M059J (cell line): ENCODE measurements at places on chromosomes 6 and 20. TPM values are rescaled to one million over a fixed set of nuclear protein-coding genes. Genes with fewer than 3 reads are reported as not detected.

Gene C6orf132
- total RNA-seq: 0.30 and 2.2 TPM in 2 replicates

Gene ENPP3
- total RNA-seq: 0.02 and 0.54 TPM in 2 replicates

Gene GNMT
- total RNA-seq: 0.54 TPM in 1 of 2 replicates, not detected in the other

Gene FBXL4
- total RNA-seq: 8.8 and 9.6 TPM in 2 replicates

Gene AHCY
- 123 and 125 TPM in 2 replicates for total RNA-seq

Gene NMBR
- total RNA-seq: 0.30 TPM in 1 of 2 replicates, not detected in the other

Gene GPX5
- total RNA-seq: not detected in 2 replicates

Gene CGA
- 22.8 and 26.6 TPM in 2 replicates for total RNA-seq

Gene GSTA2
- total RNA-seq: 0.12 TPM in 1 of 2 replicates, not detected in the other

Gene CEP162
- 8.2 and 11.8 TPM in 2 replicates for total RNA-seq

Gene TP53TG5
- not detected in 2 replicates for total RNA-seq

Gene PGC
- not detected in 2 replicates for total RNA-seq

Gene ITPA
- total RNA-seq: 56.5 and 80.9 TPM in 2 replicates

Gene UNC5CL
- 0.02 and 0.20 TPM in 2 replicates for total RNA-seq

Gene KCNQ5
- 3.2 and 4.8 TPM in 2 replicates for total RNA-seq

Gene RAD21L1
- total RNA-seq: 0.39 TPM in 1 of 2 replicates, not detected in the other

Gene KIF6
- 0.49 and 2.7 TPM in 2 replicates for total RNA-seq

Gene ID4
- total RNA-seq: 5.2 and 8.5 TPM in 2 replicates

Gene TPX2
- 204 and 319 TPM in 2 replicates for total RNA-seq

Gene PROKR2
- total RNA-seq: not detected in 2 replicates

Gene VWA7
- 0.94 and 1.8 TPM in 2 replicates for total RNA-seq

Gene PHACTR1
- total RNA-seq: 1.2 and 3.5 TPM in 2 replicates

Gene LST1
- not detected in 2 replicates for total RNA-seq

Gene POU5F1
- 0.39 TPM in 1 of 2 replicates, not detected in the other for total RNA-seq

Gene MUCL3
- total RNA-seq: not detected in 2 replicates

Gene C6orf15
- not detected in 2 replicates for total RNA-seq

Gene BCAS1
- total RNA-seq: 0.07 TPM in 1 of 2 replicates, not detected in the other

Gene IP6K3
- 0.15 TPM in 1 of 2 replicates, not detected in the other for total RNA-seq

Gene HRH3
- total RNA-seq: not detected in 2 replicates

Gene SMIM29
- total RNA-seq: 50.5 and 73.3 TPM in 2 replicates

Gene NOX3
- total RNA-seq: not detected in 2 replicates

Gene SSTR4
- not detected in 2 replicates for total RNA-seq

Gene NAPB
- 7.4 and 9.6 TPM in 2 replicates for total RNA-seq

Gene PAX1
- total RNA-seq: not detected in 2 replicates

Gene CRISP2
- not detected in 2 replicates for total RNA-seq

Gene TMEM244
- total RNA-seq: not detected in 2 replicates

Gene R3HDML
- total RNA-seq: not detected in 2 replicates

Gene C6orf163
- total RNA-seq: not detected in 2 replicates

Gene TGM6
- not detected in 2 replicates for total RNA-seq

Gene RFX6
- not detected in 2 replicates for total RNA-seq

Gene OXT
- not detected in 2 replicates for total RNA-seq

Gene ADGRF1
- total RNA-seq: 37.3 and 38.1 TPM in 2 replicates

Gene FAM162B
- not detected in 2 replicates for total RNA-seq

Gene SLC22A16
- total RNA-seq: 0.42 TPM in 1 of 2 replicates, not detected in the other

Gene TGIF2
- total RNA-seq: 15.4 and 23.9 TPM in 2 replicates

Gene CALHM4
- total RNA-seq: not detected in 2 replicates

Gene MTFR2
- 12.0 and 12.4 TPM in 2 replicates for total RNA-seq

Gene DLL1
- 0.07 and 2.0 TPM in 2 replicates for total RNA-seq

Gene SCRT2
- not detected in 2 replicates for total RNA-seq

Gene ABHD16B
- total RNA-seq: not detected in 2 replicates

Gene KHDRBS2
- not detected in 2 replicates for total RNA-seq

Gene HUS1B
- total RNA-seq: 0.15 and 0.54 TPM in 2 replicates

Gene IPCEF1
- 0.32 and 1.6 TPM in 2 replicates for total RNA-seq
